ENCODE measurements at places on chromosomes 2 and 18.
A peak's percentile ranks its signal among the peaks of the same experiment; 100 is the strongest.

DNA sequence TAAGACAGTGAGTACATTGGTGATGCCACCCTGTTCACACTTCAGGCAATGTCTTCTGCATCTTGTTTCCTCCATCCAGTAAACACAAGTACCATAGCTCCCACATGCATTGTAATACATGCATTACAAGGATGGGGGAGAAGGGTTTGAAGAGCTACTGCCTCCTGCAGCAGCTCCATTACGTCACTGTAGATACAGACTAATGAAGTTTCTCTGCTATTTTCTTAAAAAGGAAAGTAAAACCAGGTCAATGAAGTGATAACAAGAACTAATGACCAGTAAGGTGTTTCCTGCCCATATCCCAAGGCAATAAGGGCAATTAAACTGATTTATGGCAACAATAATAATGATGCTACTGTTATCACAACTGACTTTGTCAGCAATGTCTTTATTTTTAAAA, 18.2 kb upstream of the BBS5 start:
- no peak for DNase-seq

DNA sequence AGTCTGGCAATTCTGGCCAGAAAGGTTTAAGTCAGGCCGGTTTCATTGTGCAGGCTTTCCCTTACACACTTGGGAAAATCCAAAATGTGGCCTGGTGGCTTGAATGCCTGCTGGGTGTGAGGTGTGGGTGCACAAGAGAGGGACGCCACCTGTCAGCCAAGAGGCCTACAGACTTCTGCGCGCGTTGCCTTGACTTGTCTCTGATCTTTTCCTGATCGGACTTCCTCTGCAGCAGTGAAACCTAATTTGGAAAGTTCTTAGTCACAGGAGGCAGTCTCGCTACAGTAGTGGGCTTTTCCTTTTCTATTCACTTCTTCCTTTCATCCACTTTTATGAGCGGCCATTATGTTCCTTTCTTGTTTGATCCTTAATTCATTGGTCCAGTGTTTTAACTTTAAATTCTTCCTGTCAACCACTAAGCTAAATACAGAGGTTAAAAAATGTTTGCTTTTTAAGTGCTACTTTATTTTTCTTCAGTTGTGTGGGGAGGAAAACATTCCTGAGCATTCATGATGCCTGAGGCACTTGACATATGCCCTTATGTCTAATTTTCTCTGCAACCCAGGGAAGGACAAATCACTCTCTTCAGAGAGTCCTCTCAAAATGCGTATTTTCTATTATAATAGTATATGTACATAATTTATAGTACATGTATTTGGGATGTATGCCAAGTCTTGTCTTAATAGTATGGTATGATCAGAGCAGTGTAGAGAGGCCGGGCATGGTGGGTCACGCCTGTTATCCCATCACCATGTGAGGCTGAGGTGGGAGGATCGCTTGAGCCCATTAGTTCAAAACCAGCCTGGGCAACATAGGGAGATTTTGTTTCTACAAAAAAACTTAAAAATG, 128.9 kb downstream of the WDSUB1 start:
- DNase-seq, result no peak

GRCh38 chr2:12769492-12770105, 52.9 kb downstream of the TRIB2 start:
- DNase-seq, result no peak

DNA sequence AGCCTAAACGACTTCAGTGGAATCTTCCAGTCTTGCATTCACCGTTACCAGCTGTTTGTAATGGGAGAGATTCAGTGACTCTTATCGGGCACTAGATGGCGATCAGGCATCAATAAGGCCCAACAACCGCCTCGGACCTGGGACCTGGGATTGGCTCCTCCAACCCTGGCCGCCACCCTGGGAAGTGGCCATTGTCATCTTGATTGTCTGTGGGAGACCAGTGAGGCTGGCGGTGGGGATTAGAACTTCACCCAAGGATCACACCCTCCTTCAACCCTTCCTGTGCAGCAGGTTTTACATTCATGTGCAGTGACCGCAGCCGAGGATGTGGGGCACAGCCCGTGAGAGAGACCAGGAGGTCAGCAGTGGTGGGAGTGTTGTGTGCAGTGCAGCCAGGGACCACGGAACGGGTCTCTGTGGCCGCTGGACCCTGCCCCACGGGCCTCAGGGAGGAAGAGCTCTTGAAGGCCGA, 85.3 kb downstream of the SPP2 start:
- DNase-seq, result peak; percentile 58

- no peak for DNase-seq
Measured at GRCh38 chr18:25544546-25545287, 192.8 kb upstream of the ZNF521 start.

DNA sequence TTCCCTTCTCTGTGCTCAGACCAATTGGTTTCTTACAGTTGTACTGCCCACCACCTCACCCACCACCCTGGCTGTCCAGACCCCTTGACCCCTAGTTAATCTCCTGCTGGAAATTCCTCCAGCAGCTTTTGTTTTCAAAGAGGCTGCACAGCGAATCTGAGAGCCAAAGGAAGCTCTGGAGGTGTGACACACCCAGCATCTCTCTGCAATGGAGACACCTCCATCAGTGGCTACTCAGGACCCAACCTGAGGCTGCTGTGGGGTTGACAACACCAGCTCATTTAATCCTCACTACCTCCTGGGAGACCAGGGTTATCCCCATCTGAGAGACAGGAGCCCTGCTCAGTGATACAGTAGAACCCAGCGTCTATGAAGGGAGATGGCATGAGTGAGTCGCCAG, 86.4 kb downstream of the BIN1 start:
- no peak for DNase-seq

DNA sequence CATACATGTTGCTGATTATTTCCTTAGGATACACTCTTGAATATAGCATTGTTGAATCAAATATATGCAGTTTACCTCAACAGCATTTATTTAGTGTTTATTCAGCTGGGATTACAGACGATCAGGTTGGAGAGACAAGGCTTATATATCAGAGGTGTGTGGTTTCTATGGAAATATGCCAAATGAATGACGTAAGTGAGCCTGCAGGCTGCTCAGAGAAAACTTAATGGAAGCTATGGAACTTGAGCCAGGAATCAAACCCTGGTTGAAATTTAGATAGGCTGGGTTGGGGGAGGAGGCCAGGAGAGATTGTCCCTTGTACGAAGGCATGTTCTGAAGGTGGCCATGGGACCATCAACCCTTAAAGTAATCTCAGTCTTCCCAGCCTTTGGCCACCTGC, 79.5 kb downstream of the INPP4A start:
- peak; percentile 71 for DNase-seq

DNA sequence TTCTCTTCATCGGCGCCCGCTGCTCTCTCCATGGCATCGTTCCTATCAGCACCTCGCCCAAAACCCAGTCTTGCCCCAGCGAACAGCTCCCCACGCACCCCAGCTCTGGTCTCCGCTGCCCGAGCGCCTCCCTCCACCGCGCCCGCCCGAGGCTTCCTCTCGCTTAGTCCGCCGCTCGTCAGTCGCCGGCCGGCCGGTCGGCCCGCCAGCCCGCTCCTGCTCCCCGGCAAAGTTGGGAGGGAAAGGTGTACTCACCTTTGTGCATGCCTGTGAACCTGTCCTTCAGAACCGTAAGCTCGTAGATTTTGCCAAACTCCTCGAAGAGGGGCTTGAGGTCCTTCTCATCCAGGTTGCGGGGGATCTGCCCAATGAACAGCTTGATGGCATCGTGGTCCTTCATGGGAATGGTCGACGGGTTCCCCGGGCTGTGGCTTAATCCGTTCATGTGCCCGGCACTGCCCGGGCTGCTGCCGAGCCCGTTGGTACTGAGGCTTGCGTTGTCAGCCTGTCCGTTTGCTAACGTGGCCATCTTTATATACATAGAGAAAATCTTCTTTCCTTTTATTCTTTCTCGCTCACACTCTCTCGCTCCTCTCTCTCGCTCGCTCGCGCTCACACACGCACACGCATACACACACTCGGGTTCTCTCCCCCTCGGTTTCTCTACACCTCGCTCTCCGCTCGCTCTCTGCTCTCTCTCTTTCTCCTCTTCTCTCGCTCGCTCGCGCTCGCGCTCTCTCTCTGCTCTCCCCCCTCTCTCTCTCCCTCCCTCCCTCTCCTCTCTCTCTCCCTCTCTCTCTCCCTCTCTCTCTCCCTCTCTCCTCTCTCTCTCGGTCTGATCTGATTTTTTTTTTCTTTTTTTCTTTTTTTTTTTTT, at the start of gene CELF4:
Gene CELF4, minus strand, starts transcription at position 698 of the 876 bp plus-strand sequence.
- no peak for DNase-seq

DNA sequence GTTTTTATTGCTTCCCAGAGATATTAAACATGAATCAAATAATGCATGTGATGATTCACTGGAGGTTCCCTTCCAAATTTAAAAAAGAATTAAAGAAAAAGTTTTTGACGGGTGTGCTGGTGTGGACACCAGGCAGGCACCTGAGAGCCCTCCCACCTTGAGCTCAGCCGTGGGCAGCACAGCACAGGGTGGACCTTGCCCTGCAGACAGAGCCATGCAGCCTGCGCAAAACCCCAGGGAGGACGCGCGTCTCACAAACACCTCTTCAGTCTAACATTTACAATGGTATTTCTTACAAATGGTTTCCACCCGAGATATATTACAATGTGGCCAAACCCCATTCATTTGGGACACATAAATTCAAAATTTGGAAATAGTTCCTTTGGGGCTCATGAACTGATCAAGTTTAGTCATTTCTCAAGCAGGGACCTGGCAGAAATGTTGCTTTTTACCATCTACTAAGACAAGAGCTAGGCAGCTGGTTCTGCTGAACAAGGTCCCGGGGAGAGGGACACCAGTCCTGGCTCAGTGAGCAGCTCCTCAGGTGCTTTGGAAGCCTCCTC, 45.4 kb downstream of the ODC1 start:
- no peak for DNase-seq

DNA sequence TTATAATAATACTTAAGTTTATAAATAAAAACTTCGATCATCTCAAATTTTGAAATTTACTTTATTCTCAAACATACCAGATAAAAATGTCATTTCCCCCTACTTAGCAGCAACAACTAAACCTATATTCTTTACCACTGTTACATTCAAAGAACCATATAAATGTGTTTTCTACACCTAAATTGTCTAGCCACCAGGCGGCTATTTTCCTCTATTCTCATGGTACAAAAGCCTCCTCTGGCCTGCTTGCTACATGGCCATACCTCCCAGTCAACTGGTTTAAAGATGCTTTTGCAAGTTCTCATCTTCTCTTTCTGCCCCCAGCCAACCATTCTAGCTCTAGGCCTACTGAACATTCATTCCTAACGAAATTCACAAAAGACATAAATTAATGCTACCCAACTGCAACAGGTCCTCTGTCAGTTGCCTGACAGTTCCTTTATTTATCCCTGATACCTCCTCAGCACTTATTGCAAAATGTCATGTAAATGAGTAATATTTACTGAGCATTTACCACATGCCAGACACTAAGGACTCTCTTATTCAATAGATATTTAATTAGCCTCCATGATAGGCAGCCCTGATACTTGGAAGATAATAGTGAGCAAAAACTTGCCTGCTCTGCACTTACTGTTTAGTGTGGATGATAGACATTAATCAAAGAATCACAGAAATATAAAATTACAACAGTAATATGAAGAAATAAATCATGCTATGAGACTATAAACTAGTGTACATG, 5.0 kb downstream of the C1D start:
- no peak for DNase-seq

DNA sequence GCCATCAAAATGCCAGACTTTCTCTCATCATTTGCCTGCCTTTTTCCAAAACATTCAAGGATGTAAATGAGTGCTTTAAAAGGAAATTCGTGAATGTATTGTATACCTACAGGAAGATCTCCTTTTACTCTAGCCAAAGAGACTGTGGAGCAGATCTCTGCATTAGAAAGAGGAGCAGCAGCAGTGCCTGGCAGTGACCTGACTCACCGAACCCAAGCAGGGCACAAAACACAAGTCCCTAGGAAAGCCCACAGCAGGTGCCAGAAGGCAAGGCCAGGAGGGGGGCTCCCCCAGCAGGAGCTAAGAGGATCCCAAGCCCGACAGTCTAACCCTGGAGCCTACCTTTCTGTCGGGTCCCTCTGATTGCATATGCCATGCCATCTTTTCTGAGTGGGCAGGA, 47.9 kb downstream of the L3MBTL4 start:
- no peak for DNase-seq

DNA sequence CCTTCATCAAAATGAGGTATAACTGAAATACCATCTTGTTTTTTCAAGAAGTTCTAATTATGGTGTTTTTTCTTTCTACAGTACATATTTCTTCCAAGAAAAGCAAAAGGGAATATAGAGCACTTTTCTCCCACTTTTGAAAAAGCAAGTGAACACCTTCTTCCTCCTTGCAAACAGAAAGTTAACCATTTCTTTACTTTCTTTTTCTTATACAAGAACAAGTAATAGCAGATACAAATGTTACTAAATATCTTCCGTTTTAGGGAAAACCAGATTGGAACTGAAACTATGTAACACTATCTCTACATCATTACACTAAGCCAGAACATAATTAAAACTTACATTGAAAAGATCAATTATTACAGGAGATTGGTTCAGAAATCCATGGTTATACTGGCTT, 44.0 kb downstream of the COBLL1 start:
- no peak for DNase-seq

DNA sequence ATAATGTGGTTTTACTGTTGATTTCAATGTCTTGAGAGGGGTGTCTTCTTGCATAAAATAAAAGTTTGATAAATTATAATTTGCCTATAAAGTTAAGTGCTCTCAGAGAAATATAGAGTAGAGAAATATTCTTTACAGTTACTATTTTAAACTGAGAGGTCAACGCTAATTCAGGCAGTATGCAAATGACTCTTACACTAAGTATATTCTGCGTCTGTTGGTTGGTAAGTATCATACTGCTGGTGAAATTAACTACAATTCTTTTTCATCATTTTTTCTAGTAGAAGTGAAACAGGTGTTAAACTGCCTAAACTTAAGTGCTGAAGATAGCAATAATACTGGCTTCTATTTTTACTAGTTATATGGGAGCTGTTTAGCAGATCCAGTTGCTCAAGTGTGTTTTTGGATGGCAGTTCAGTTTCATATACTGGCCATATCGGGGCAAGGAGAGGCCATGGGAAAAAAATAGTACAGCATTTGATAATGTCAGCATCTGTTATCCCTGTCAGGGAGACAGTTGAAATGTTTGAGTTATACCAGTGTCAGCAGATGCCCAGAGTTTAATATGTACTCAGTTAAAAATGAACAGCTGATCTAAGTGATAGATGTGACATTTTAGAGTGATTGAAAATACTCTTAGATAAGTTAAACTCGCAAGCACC, 86.2 kb downstream of the MIB1 start:
- DNase-seq, result no peak

DNA sequence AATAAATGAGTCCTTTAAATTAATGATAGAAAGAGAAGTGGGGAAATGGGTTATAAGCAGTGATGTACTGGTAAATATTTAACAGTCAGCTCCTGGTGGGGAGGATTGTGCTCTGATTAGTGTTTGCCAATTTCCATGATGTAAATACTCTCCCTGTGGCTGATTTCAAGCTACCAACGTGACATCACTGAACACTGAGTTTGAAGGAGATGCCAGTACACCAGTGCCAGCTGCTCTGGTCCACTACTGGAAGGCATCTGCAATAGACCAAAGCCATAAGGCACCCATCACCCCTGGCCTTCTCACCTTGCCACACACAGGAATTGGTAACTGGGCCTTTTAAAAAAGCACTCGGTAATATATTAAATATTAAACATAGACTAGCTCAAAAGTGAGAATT, 77.7 kb downstream of the TGOLN2 start:
- no peak for DNase-seq

- peak; percentile 56 for DNase-seq
Measured at GRCh38 chr2:225328192-225328591, 71.3 kb upstream of the NYAP2 start.

- peak; percentile 35 for DNase-seq
Measured at GRCh38 chr18:12283256-12283655, 24.8 kb upstream of the TUBB6 start.

GRCh38 chr18:76385681-76385975, 109.4 kb downstream of the ZNF516 start:
- DNase-seq, result no peak
